Left ventricle myocardium inferior (tissue), 1 donor: ENCODE measurements at places on chromosomes 2 and 18. TPM values are rescaled to one million over a fixed set of nuclear protein-coding genes. Genes with fewer than 3 reads are reported as not detected.

ZAP70 gene
- 0.55 TPM for total RNA-seq

ST8SIA5 gene
- 6.2 TPM for total RNA-seq

CYS1 gene
- 3.3 TPM for total RNA-seq

DSC1 gene
- total RNA-seq, result 7.5 TPM

FTCDNL1 gene
- total RNA-seq, result 2.7 TPM

CYP26B1 gene
- 1.5 TPM for total RNA-seq

GRCh38 chr2:118106926-118107325 is 18.7 kb downstream of the INSIG2 start:
- H3K27ac ChIP-seq, result no peak overlapping the region
- peaks cover 57% of the 10 kb centered on the region for H3K36me3 ChIP-seq
- H3K27me3 ChIP-seq, result no peaks in the 10 kb centered on the region
- H3K4me3 ChIP-seq, result no peak overlapping the region
- H3K4me1 ChIP-seq, result no peaks in the 10 kb centered on the region
- no peak for DNase-seq

GRCh38 chr2:183536714-183537113 is 412.5 kb downstream of the NUP35 start:
- DNase-seq, result no peak
- H3K4me3 ChIP-seq, result no peak overlapping the region
- H3K27ac ChIP-seq, result no peak overlapping the region

GRCh38 chr18:5891184-5891853 is 4.0 kb downstream of the TMEM200C start:
- H3K36me3 ChIP-seq, result no peaks in the 10 kb centered on the region
- peak overlapping the region; percentile 69 for H3K4me3 ChIP-seq
- no peak overlapping the region for H3K27ac ChIP-seq
- DNase-seq, result no peak
- peaks cover 26% of the 10 kb centered on the region for H3K4me1 ChIP-seq

GRCh38 chr18:75530566-75531211 is 103.2 kb upstream of the SMIM21 start:
- H3K27ac ChIP-seq, result no peak overlapping the region
- DNase-seq, result peak; percentile 66
- no peak overlapping the region for H3K4me3 ChIP-seq
- H3K4me1 ChIP-seq, result no peaks in the 10 kb centered on the region
- H3K36me3 ChIP-seq, result no peaks in the 10 kb centered on the region

GRCh38 chr2:10305254-10305635 is 2.5 kb downstream of the HPCAL1 start:
- no peak for DNase-seq
- peak overlapping the region; percentile 92 for H3K4me3 ChIP-seq
- peak overlapping the region; percentile 92 for H3K27ac ChIP-seq
- no peaks in the 10 kb centered on the region for H3K27me3 ChIP-seq

GRCh38 chr2:241499146-241499965 is 9.0 kb downstream of the STK25 start:
- H3K27ac ChIP-seq, result no peak overlapping the region
- DNase-seq, result no peak
- no peaks in the 10 kb centered on the region for H3K4me1 ChIP-seq
- no peak overlapping the region for H3K4me3 ChIP-seq
- H3K36me3 ChIP-seq, result peaks cover 63% of the 10 kb centered on the region

DNA sequence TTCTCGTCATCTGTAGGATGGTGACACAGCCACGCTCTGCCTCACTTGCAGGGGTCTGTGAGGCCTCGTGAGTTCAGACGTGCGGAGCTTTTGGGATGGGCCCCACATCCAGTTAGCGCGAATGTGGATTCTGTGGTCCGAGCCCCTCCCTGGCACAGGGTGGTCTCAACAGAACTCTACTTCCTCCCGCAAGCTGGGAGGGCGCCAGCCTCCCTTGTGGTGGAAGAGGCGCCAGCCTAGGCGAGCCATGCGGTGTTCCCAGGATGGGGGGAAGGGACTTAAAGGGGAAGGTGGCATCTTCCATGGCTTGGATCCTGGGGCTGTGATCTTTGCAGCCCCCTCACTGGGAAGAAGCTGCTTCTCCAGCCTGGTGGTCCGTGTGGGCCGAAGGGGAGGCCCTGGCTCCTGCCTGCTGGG is 1.4 kb downstream of the SNORC start:
- no peak overlapping the region for H3K4me3 ChIP-seq
- peaks cover 9% of the 10 kb centered on the region for H3K4me1 ChIP-seq
- DNase-seq, result no peak
- H3K27ac ChIP-seq, result no peak overlapping the region
- peaks cover 22% of the 10 kb centered on the region for H3K27me3 ChIP-seq

GRCh38 chr2:215207041-215207440 is 68.6 kb upstream of the ABCA12 start:
- H3K4me1 ChIP-seq, result no peaks in the 10 kb centered on the region
- no peak overlapping the region for H3K27ac ChIP-seq
- DNase-seq, result no peak
- no peaks in the 10 kb centered on the region for H3K36me3 ChIP-seq
- no peaks in the 10 kb centered on the region for H3K27me3 ChIP-seq

DNA sequence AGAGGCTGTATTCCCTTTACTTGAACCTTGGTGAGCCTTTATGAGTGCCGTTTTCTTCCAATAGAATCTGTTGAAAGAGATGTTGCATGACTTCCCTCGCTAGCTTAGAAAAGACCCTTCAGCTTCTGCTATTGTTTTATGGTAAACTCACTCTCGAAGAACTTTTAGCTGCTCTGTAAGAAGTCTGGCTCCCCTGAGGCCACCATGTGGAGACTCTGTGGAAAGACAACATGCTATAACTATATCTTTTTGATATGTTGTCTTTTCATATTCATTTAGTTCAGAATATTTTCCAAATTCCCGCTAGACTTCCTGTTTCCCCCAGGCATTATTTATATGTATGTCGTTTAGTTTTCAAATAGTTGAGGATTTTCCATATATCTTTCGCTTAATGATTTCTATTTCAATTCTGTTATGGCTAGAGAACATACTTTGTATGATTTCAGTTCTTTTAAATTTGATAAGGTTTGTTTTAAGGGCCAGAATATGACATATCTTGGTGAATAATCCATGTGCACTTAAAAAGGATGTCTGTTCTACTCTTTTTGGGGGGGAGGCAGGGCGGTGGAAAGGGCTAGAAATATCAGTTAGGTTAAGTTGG is 64.1 kb downstream of the PTPN4 start:
- no peak overlapping the region for H3K4me3 ChIP-seq
- no peaks in the 10 kb centered on the region for H3K36me3 ChIP-seq
- H3K4me1 ChIP-seq, result peaks cover 36% of the 10 kb centered on the region
- no peaks in the 10 kb centered on the region for H3K27me3 ChIP-seq

DNA sequence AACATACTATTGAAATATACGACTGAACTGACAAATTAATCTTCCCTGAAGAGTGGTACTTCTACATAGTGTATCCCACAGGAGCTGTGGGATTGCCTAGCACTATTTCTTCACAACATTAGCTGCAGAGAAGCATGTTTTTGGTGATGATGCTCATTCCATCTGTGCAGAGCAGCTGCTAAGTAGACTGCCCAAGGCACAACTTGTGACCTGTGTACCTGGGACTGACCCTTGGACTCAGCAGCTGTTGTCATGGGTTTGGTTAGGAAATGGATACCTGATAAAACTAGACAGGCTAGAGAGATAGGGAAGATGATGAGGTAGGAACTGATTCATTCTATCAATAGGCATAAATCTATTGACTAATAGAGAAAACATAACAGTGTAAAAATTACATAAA is 1204.0 kb downstream of the DSC3 start:
- no peak overlapping the region for H3K4me3 ChIP-seq
- no peaks in the 10 kb centered on the region for H3K36me3 ChIP-seq
- DNase-seq, result no peak
- no peak overlapping the region for H3K27ac ChIP-seq
- no peaks in the 10 kb centered on the region for H3K4me1 ChIP-seq

DNA sequence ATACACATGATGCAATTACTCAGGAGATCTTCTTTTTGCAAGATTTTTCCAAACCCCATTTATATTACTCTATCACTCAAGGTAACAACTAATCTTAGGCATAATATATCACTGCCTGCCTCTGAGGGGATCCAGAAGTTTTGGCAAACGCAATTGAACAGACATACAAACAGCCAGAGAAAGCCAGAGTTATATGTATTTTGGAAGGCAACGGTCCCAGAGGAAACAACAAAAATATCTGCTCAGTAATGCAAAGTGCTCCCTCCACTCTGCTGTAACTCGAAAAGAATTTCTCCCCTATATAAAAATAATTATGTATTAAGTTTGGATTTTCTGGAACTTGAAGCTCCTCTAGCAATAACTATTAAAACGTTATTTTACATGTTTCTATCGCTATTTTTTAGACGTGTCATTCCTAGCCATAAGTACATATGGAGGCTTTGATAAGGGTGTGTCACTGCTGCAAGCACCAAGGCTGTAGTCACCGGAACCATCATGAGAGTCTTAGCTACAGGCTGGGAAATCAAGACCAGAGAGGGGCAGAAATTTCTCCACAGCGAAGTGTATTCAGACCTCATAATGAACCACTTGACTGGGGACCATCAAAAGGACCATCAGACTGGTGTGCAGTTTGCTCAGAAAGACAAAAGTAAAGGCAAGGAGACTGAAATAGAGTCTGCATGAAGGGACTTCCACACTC is 3.7 kb upstream of the GKN1 start:
- no peaks in the 10 kb centered on the region for H3K36me3 ChIP-seq
- no peak for DNase-seq
- peaks cover 2% of the 10 kb centered on the region for H3K4me1 ChIP-seq
- no peak overlapping the region for H3K4me3 ChIP-seq
- H3K27me3 ChIP-seq, result peaks cover 5% of the 10 kb centered on the region
- H3K27ac ChIP-seq, result no peak overlapping the region

- H3K27me3 ChIP-seq, result no peaks in the 10 kb centered on the region
- peaks cover 22% of the 10 kb centered on the region for H3K36me3 ChIP-seq
- peaks cover 40% of the 10 kb centered on the region for H3K4me1 ChIP-seq
- peak overlapping the region; percentile 93 for H3K27ac ChIP-seq
- H3K4me3 ChIP-seq, result peak overlapping the region; percentile 63
Measured at GRCh38 chr2:3535794-3536681, 16.7 kb upstream of the ADI1 start.

- H3K4me1 ChIP-seq, result no peaks in the 10 kb centered on the region
- H3K27me3 ChIP-seq, result no peaks in the 10 kb centered on the region
- no peaks in the 10 kb centered on the region for H3K36me3 ChIP-seq
- no peak within 1 kb of the TSS for H3K27ac ChIP-seq
Measured at GRCh38 chr18:63542069-63542468, at the start of gene SERPINB12. Gene SERPINB12, plus strand, starts transcription at chr18:63542369. Its CDS starts 13,791 bp downstream, at chr18:63556160.

GRCh38 chr2:30472326-30472725 is 25.3 kb downstream of the LCLAT1 start:
- peak overlapping the region; percentile 14 for H3K27ac ChIP-seq
- DNase-seq, result no peak
- H3K4me1 ChIP-seq, result peaks cover 43% of the 10 kb centered on the region
- no peaks in the 10 kb centered on the region for H3K36me3 ChIP-seq

- no peaks in the 10 kb centered on the region for H3K36me3 ChIP-seq
- no peak for DNase-seq
- H3K4me1 ChIP-seq, result peaks cover 5% of the 10 kb centered on the region
- H3K27ac ChIP-seq, result no peak overlapping the region
- no peaks in the 10 kb centered on the region for H3K27me3 ChIP-seq
Measured at GRCh38 chr2:19205983-19206533, 152.4 kb downstream of the OSR1 start.

DNA sequence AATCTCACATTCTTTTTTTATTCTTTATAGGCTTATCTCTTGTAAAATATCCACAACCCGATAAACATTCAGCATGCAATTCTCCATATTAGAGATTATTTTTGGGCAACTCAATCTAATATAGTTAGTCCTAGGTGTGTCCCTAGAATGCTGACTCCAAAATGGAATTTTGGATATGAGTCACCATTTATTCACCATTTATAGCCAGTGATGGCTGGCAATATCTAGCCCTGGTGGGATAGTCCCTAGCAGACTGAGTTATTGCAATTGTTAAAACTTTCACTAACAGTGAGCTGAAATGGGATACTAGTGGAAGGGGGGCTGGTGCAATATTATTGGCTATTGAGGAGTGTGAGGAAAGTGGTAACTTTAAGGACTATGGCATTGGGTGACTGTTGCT is 401.6 kb downstream of the SLC4A3 start:
- no peaks in the 10 kb centered on the region for H3K27me3 ChIP-seq
- H3K27ac ChIP-seq, result no peak overlapping the region
- H3K36me3 ChIP-seq, result no peaks in the 10 kb centered on the region
- no peak for DNase-seq
- no peaks in the 10 kb centered on the region for H3K4me1 ChIP-seq

GRCh38 chr2:146987996-146988395 is 856.8 kb upstream of the ACVR2A start:
- H3K36me3 ChIP-seq, result no peaks in the 10 kb centered on the region
- no peak overlapping the region for H3K4me3 ChIP-seq
- H3K27me3 ChIP-seq, result no peaks in the 10 kb centered on the region
- no peak for DNase-seq
- no peak overlapping the region for H3K27ac ChIP-seq

DNA sequence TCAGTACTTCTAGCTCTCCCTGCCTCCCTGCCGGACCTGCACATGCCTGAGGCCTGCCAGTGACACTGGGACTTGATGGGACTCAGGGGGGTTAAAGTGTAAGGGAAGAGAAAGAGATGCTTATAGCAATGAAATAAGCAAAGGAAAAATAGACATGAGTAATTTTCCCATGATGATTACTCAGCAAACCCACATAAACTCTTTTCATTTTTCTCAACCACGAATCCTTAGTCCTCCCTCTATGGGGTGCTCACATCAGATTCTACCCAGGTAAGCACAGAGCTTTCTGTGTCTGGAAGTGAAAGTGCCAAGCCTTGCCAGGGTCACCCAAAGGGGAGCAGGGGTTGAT is 44.8 kb upstream of the ANKRD62 start:
- H3K27ac ChIP-seq, result no peak overlapping the region
- no peak for DNase-seq
- H3K27me3 ChIP-seq, result peaks cover 14% of the 10 kb centered on the region
- no peaks in the 10 kb centered on the region for H3K36me3 ChIP-seq
- no peaks in the 10 kb centered on the region for H3K4me1 ChIP-seq
- H3K4me3 ChIP-seq, result no peak overlapping the region

DNA sequence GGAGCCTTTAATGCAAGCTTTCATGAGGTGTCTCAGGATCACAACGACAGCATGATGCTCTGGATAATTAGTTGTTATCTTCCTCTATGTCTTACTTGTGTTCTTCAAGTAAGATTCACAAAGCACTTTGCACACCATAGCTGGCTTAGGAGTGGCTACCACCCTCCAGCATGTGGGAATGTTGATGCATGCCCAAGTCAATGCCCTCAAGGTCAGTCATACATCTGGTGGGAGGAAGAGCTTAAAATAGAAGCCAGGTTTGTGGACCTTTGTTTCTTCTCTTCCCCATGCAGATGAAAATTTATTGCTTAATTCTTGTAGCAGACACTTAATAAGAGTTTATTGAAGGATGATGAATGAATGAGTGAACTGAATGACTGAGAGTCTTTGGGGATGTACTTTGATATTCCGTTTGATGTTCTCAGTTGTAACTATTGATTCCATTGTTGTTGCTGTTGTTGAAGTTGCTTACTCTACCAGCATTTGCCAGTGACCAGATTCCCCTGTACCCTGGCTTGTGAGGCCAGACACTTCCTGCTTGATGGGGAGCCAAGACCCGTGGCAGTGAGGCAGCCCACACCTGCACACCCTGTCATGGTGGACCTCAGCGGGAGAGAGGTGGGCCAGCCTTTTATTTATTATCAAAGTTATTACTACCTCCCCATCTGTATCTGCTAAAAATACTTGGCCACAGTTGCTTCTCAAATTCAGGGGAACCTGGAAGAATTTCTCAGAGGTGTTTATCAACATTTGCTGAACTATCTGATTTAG is 137.8 kb downstream of the LAMA3 start:
- H3K36me3 ChIP-seq, result no peaks in the 10 kb centered on the region
- DNase-seq, result no peak
- H3K4me3 ChIP-seq, result no peak overlapping the region
- H3K27ac ChIP-seq, result peak overlapping the region; percentile 88
- no peaks in the 10 kb centered on the region for H3K27me3 ChIP-seq

- H3K27ac ChIP-seq, result no peak overlapping the region
- no peaks in the 10 kb centered on the region for H3K4me1 ChIP-seq
- peaks cover 15% of the 10 kb centered on the region for H3K36me3 ChIP-seq
Measured at GRCh38 chr18:62919109-62919838, 203.9 kb downstream of the PHLPP1 start.
